DMS153 (cell line): ENCODE measurements at places on chromosomes 16 and 17.

DNA sequence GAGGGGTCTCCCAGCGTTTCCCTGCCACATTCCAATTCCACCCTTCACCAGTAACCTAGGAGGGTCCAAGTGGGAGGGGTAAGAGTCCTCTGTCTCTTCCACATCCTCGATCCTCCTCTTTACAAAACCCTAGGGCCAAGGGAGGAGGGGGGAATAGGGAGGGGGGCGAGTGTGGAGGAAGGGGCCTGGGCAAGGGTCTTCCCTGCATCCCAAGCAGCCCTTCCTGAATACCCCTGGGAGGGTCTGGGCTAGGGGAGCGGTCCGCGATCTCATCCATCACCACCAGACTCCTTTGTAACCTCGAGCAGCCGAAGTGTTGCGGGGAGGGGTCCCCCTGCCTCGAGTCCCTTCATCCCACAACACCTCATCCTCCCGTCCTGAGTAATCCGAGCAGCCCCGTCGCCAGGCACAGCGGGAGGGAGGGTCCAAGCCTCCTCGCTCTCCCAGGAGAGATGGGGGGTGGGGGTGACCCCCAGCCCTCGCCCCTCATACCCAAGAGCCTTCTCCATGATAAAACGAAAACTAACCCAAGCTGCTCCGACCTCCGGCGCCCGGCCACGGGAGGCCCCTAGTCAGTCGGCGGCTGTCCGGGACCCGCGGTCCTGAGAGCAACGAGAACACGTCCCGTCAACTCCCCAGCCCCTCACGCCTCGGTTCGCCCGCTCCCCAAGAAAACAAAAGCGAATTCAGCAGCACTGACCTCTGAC lies 502 bp downstream of the SMPD3 start:
- DNase-seq: no peak

DNA sequence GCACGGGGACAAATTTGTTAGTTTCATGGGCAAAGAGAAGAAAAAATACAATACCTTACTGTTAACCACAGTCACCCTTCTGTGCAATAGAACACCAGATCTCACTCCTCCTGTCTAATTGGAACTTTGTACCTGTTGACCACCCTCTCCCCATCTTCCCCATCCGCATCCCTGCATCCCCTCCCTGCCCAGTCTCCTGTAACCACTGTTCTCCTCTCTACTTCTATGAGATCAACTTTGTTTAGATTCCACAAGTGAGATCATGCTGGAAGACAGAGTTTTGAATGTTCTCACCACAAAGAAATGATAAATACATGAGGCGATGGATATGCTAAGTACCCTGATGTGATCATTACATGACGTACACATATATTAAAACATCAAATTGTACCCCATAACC lies 47.7 kb downstream of the CLEC16A start:
- DNase-seq: no peak

- DNase-seq: no peak
Measured at GRCh38 chr16:22397464-22397863, 23.0 kb upstream of the CDR2 start.

GRCh38 chr17:77865716-77866115 lies 92.8 kb upstream of the TNRC6C start:
- no peak for DNase-seq
